HEK293T (cell line): ENCODE measurements at places on chromosomes 7 and 10.
A peak's percentile ranks its signal among the peaks of the same experiment; 100 is the strongest.

GRCh38 chr7:8386926-8387550 is 46.4 kb upstream of the NXPH1 start:
- no peak for DNase-seq

GRCh38 chr7:50667338-50667737 is 102.1 kb upstream of the DDC start:
- no peak for DNase-seq

- DNase-seq, result no peak
These were observed 45.8 kb upstream of the SKAP2 start for GRCh38 chr7:26910221-26910620.

DNA sequence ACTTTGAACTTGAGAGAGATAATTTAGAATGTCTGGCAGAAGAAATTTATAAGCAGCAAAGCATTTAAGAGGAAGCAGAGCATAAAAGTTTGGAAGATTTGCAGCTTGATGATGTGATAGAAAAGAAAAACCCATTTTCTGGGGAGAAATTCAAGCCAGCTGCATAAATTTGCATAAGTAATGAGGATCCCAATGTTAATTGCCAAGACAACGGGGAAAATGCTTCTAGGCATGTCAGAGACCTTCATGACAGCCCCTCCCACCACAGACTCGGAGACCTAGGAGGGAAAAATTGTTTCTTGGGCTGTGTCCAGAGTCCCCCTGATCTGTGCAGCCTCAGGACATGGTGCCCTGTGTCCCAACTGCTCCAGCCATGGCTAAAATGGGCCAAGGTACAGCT is 263.6 kb upstream of the POT1 start:
- no peak for DNase-seq

DNA sequence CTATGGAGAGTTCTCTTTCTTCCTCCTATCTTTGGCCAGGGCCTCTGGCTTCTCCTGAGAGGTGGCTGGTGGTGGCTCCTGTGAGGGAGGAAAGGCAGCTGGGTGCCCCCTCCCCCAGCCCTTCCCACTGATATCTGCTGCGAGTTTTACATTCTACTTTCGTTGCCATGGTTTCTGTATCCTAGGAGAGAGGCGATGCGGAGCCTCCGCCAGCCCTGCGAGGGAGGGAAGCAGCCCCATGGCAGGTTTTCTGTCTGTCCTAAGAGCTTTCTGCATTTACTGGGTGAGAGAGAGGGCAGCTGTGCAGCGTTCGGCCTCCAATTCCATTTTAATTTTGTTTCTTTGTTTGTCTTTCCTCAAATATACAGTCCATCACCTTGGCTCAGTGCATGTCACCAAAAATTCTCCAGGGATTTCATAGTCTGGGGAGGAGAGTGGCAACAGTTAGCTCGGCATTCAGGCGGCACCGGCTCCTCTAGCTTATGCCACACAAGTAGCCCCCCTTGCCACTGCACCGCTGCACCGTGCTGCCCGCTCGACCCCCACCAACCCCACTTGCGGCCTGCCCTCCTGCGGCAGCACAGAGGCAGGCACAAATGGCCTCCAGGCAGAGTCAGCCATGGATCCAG is 20.4 kb downstream of the DNAJB12 start:
- no peak for DNase-seq

DNA sequence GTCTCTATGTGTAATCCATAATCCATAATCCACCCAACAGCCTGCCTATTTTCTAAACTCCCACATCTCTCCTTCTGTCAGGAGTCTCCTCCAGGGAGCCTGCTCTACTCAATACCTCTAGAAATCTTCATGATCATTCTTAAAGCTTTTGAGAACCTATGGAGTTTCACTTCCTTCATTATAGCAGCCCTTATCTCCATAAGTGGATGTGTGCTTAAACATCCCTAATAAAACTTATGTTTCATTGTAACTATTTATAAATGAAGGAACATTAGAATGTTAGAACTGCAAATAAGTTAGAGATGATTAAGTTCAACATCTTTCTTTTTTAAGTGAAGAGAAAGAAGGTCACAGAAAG is 8.5 kb downstream of the CPED1 start:
- DNase-seq, result no peak

DNA sequence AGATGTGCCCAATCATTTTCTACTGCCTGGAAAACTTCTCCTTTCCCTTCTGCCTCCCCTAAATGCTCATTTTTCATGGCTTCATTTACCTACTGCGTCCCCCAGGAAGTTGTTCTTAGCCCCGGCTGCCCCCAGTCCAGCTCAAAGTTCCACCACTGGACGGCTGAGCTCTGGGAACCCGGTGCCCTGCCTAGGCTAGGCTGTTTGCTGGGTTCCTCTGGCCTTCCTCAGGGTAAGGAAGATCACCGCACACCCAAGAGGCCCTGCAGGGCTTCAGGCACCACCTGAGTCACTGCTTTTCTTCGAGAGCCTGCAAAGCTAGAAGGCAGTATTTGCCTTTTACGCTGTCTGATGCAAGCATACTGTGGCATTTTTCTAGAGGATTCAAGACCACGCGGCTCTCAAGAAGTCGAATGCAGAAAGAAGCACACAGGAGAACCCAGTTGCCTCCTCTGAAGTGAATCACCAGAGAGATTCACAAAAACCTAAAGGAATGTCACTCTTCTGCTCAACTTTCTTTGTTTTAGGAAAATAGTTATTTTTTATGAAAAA is 46.7 kb upstream of the ZMIZ1 start:
- DNase-seq, result no peak

- no peak for DNase-seq
These were observed 700.3 kb downstream of the TNS3 start for GRCh38 chr7:46881507-46882127.

GRCh38 chr7:90298145-90299038 is 22.7 kb downstream of the FAM237B start:
- peak; percentile 48 for DNase-seq

GRCh38 chr10:48363617-48364355 is 57.3 kb downstream of the MAPK8 start:
- peak; percentile 39 for DNase-seq

GRCh38 chr10:129809431-129809830 is 154.6 kb downstream of the EBF3 start:
- DNase-seq, result no peak

- DNase-seq, result no peak
These were observed 60.1 kb upstream of the CAPZA2 start for GRCh38 chr7:116802144-116802745.

- peak; percentile 42 for DNase-seq
These were observed 101.2 kb upstream of the KLF6 start for GRCh38 chr10:3886191-3886590.

DNA sequence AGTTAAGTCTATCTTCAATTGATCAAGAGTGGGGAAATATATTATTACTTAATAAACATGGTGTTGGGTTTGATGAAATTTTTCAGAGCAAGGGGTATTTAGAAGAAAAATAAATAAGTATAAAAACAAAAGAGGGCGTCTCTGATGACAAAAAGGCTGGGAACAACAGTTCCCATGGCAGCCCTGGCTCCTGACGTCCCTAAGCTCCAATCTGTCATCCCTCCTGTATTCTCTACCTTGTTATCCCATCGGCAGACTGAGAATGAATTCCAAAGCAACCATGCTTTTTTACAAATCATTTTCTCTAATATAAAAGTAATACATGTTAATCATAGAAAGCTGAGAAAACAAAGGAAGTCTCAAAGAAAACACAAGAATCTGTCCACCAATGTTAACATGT is 55.5 kb downstream of the SORBS1 start:
- no peak for DNase-seq

GRCh38 chr7:141156407-141156806 is 82.5 kb downstream of the TMEM178B start:
- DNase-seq, result no peak

DNA sequence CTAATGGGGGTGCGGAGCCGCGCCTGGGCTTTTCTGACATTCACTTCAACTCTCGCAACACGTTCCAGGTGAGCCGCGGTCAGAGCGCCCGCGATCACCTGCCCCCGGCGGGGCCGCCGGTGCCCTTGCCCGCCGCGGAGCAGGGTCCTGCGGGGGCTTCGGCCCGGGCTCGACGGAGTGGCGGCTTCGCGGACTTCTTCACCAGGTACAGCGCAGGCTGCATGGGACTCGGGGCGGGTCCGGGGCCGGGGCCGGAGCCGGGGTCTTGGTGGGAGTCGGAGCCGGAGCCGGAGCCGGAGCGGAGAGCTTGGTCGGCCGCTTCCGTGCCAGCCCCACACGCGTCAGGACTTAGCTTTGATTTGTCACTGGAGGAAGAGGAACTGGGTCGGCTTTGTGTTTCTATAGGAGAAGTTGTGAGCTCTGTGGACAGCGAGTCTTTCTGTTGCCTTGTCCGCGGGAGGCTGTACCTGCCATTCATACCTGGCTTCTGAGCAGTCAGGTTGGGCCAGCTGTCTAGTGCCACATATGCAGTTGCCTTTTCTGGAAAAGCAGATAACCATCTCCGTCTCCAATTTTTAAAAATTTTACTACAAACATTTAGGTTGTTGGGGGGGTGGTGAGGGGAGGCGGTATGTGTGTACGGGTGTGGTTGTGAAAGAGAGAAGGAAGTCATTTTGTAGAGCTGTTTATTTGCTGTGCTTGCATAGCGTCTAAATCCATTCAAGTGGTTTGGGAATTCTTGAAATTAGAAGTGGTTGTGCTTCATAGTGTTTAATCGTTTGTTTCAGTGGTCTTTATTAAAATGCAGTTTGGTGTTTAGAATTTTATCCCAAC is 1.3 kb downstream of the TBC1D12 start:
- DNase-seq, result peak; percentile 56

- no peak for DNase-seq
These were observed 33.6 kb upstream of the AKR1E2 start for GRCh38 chr10:4792381-4792780.

DNA sequence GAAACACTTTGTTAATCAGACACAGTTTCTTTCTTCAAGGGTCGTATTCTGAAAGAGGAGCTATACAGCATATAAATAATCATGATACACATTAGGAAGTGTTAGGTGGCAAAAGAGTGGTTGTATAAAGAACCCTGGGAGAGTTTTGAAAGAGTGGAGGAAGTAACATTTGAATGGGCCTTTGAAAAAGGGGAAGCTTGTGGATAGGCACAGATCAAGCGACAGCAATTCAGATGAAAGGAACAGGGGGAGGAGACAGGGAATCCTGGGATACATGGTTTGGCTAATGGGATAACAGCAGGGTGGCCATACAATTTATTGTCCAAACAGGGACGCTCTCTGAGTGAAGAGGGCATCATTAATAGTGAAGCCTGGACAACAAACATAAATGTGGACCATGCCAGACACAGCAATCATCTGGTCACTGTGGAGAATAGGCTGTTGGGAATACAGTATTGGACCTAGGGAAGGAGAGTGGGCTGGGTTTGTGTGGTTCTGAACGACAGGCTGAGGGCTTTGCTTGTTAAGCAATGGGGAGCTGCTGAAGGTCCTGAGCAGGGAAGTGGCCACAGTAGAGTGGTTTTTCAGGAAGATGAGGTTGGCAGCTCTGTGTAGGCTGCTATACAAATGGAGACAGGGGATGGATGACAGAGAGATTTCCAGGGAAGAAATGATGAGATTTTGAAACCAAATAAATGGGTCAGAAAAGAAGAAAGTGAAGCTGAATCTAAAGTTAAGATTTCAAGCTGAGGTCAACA is 75.9 kb downstream of the ICA1 start:
- no peak for DNase-seq

GRCh38 chr10:128575761-128576160 is 449.5 kb upstream of the MKI67 start:
- DNase-seq, result no peak

- no peak for DNase-seq
These were observed 43.3 kb upstream of the TMEM248 start for GRCh38 chr7:66877577-66878300.

DNA sequence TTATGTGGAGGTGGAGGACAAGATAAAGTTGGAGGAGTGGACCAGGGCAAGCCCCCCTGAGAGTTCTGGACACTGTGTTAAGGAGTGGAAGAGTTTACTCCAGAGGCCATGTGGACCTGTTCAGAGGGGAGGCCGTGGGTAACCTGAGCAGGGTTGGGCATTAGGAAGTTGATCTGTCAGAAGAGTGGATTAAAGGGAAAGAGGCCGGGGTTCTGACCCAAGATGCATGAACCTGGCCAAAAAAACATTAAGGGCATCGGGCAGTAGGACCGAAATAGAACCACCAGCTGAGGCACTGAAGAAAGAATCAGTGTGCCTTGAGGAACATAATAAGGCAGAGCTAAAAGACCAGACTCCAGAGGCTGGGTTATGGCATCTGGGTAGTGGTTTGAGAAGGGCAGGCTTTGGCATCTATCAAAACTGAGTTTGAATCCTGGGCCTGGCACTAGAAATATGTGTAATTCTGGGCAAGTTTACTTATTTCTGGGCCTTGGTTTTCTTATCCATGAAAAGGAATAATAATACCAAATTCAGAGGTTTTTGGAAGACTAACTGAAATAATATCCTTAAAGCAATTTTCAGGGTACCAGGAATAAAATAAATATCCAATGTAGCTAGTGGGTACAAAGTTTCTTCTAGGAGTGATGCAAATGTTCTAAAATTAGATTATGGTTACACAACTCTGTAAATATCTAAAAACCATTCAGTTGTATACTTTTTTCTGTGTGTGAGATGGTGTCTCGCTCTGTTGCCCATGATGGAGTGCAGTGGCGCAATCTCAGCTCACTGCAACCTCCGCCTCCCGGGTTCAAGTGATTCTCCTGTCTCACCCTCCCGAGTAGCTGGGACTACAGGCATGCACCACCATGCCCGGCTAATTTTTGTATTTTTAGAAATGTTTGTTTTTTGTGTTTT is 10.9 kb upstream of the FRAT1 start:
- no peak for DNase-seq

DNA sequence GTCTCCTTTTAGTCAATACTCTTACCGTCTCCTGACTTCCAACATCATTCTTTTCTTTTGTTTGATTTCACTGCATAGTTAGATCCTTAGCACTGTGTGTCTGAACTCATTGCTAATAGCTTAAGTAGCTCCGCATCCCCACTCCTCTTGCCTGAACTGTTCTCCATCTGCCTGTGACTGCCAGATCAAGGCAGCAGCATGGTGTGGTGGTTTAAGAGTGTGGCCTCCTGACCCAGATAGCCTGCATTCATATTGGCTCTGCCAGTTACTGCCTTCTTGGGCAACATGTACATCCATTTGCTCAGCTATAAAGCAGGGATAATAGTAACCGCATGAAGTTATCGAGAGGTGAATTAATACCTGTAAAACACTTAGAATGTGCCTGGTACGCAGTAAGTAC is 50.8 kb downstream of the SUFU start:
- DNase-seq, result no peak

- no peak for DNase-seq
These were observed 6.4 kb upstream of the CPA5 start for GRCh38 chr7:130338233-130338632.

DNA sequence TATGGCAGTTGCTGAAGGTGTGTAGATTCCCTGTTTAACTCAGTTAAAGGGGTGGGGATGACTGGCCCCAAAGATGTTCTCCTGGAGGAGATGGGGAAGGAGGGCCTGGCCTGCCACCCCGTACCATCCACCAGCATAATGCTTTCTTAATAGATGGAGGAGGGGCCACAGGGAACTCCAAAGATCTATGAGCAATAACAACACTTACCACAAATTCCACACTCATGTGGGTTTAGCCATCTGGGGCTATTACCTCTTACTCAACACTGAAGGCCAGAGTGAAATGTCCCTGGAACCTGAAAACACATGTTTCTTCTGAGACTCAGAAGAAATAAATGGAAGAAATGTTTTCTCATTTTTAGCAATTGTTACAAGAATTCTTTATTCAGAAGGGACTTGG is 259.0 kb downstream of the CXCL12 start:
- DNase-seq, result no peak

- no peak for DNase-seq
These were observed 4.0 kb upstream of the BRAF start for GRCh38 chr7:140928491-140929309.
